ENCODE measurements at places on chromosomes 13 and 19.

GRCh38 chr19:55305491-55305890, 19.6 kb downstream of the TMEM150B start:
- no peak for DNase-seq

DNA sequence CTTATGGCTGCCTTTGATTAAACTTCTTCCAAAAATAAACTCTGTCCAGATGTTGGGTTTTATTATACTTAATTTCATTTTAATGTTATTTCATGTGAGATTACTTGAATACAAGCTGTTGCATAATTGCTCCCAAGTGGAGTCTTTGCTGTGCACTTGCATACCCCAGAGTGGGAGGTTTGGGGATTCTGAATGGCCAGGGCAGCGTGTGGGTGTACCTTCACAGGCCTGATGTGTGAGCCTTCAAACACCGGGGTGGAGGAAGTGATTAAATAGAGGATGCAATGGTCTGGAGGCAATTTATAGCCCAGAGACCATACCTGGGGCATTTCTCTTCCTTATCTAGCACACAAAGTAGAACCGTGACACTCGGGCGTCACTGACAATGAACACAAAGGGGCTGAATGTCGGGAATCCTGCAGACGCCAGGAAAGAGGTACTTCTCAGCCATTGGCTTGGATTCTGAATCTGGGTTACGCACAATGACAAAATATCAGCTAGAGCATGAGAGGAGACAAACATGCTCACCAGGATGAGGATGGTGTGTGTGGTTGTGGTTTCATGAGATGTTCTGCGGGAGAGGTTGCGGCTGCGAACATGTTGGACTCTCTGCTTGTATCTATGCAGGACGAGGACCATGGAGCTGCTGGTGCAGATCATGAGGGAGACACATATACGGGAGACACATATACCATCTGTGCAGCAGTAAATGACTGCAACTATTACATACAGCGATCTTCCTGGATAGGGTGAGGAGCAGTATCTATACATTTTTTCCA, 7.1 kb upstream of the LILRA5 start:
- DNase-seq, result no peak

- no peak for DNase-seq
Measured at GRCh38 chr13:28459911-28460310, 35.0 kb downstream of the FLT1 start.

DNA sequence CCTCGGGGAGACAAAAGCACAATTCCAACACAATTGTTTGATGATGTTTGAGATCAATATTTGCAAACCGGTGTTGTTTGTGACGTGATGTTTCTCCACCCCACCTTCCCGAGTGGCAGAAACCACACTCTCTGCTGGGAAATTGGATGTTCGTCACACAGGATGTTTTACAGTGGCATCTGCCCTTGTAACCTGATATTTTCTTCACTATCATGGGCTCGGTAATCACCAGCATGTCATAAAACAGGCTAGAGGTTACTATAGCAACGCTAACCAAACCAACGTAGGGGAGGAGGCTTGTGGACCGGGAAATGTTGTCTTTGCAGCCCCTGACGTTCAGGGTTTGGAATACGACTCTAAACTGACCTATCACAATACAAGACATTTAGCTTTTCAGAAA, 454.5 kb downstream of the IRS2 start:
- DNase-seq, result no peak

DNA sequence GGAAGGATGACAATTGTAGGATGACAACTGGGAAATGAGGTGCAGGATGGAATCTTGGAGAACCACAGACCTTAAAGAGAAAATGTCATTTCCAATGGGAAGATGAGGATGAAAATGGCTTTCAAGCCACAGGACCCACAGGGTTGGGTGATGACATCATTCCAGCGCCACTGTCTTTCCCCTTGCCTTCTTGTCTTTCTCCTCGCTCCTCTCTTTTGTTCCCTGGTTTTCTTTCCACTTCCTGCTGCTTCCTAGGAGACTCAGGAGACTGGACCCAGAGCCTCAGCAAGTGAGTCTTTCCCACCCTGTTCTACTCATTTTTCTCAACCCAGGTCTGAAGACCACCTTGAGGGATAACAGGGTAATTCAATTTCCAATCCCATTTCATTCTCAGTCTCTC, 548.8 kb downstream of the FGF9 start:
- DNase-seq, result no peak

DNA sequence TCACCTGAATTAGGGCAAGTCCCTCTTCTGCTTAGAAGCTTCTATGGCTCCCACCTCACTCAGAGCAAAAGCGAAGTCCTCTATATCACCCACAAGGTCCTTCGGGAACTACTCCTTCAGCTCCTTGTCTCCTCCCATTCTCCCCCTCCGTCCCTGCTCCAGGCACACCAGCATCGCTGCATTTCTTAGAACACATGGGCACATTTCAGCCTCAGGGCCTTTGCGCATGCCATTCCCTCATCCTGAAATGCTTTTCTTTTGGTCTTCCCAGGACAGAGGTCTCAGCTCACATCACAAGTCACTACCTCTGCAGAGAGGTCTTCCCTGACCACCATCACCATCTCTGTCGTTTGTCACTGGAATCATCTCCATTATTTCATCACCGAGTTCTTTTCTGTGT, 4.0 kb downstream of the S1PR5 start:
- no peak for DNase-seq

- DNase-seq, result no peak
Measured at GRCh38 chr13:39047560-39047959, 9.3 kb downstream of the NHLRC3 start.

DNA sequence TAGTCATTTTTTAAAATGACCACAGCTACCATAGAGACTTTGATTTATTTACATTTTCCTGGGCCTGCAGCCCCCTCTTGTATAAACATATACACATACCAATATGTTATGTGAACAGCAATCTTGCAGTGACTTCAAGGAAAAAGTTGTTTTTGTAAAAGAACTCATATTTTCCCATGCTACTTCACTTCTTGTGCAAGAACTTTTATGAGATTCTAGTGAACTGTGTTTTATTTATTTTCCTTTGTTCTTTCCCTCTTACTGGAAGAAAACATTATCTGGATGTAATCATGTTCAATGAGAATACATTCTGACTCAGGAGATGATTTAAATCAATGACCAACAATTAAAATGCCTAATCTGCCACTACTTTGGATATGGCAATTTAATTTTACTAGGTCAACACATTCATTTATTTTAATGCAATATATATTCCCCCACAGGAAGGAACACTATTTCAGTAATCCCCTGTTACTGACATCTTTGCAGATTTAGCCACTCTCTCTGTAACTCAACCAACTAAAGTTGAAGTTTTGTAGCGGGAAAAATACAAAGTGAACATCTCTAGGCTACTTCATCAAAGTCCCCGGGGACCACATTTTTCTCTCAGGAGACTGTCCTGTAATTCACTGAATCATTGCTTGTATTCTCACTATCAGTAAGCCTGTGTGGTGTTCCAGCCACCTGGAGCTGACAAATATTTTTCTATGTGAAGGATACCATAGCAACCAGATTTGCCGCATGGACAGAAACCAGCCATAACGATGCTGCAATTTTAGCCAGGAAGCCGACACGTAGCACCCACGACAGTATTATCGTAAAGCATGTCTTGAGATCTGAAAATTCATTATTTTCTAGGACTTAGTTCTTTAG, 90.5 kb downstream of the STARD13 start:
- DNase-seq, result peak; percentile 70

GRCh38 chr13:45446181-45446580, 18.6 kb upstream of the COG3 start:
- DNase-seq, result no peak

- DNase-seq, result no peak
Measured at GRCh38 chr13:42364613-42365000, 92.7 kb downstream of the AKAP11 start.

DNA sequence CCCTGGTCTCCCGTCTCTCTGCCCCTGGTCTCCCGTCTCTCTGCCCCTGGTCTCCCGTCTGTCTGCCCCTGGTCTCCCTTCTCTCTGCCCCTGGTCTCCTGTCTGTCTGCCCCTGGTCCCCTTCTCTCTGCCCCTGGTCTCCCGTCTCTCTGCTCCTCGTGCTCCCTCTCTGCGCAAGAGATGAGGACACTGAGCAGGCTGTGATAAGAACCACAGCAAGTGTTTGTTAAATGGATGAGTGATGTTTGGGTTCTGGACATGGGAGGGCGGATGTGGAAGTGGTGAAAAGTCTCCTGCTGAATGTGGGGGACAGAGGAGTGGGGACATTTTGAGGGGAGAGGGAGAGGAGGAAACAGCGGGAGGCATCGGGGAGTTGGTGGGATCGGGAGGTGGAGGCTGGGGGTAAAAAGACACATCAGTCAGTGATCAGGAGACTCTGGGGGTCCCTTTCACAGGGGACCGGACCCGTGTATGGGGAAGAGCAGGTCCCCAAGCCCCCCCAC, 8.0 kb downstream of the NPAS1 start:
- DNase-seq, result no peak

DNA sequence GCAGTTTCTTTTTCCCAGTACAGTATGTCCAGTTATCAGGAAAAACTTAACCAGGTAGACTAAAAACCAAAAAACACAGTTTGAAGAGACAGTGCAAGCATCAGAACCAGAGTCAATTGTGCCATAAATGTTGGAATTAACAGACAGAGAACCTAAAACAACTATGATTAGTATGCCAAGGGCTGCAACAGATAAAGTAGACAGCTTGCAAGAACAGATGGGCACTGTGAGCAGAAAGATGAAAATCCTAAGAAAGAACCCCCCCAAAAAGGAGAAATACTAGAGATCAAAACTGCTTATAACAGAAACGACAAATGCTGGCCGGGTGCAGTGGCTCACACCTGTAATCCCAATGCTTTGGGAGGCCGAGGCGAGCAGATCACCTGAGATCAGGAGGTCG, 47.1 kb upstream of the KLF5 start:
- DNase-seq, result no peak

- DNase-seq, result no peak
Measured at GRCh38 chr19:49767967-49768581, 1.3 kb downstream of the AP2A1 start.

DNA sequence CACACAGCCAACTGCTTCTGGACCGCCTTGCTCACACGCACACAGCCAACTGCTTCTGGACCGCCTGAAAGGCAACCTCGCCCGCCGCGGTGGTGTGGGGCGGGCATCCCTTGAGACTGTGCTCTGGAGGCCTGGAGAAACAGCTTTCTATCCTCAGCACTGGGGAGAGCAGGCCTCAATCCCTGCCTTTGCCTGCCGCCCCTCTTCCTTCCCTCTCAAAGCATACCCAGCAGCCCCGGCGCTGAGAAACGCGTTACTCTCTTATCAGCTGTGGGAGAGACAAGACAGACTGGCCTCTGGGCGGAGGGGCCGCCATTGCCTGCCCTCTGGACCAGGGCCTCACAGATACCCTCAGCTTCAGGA, 2.9 kb downstream of the LIPE start:
- DNase-seq, result no peak

DNA sequence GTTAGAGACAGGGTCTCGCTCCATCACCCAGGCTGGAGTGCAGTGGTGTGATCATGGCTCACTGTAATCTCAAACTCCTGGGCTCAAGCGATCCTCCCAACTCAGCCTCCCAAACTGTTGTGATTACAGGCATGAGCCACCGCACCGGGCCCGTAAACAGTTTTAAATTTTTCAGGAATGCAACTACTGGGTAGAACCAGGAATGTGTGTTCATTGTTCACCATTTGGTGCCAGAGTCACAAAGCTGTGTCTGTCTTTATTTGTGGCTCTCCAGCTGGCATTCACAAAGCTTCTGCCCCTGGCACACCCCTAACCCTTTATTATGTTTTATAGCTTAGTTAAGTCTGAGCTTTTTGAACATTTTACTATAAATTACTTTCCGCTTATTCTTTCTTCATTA, 19.8 kb upstream of the ACP7 start:
- DNase-seq, result no peak

GRCh38 chr19:6766357-6767080, 716 bp downstream of the SH2D3A start:
- no peak for DNase-seq

GRCh38 chr19:435056-435706, 25.7 kb downstream of the SHC2 start:
- no peak for DNase-seq

DNA sequence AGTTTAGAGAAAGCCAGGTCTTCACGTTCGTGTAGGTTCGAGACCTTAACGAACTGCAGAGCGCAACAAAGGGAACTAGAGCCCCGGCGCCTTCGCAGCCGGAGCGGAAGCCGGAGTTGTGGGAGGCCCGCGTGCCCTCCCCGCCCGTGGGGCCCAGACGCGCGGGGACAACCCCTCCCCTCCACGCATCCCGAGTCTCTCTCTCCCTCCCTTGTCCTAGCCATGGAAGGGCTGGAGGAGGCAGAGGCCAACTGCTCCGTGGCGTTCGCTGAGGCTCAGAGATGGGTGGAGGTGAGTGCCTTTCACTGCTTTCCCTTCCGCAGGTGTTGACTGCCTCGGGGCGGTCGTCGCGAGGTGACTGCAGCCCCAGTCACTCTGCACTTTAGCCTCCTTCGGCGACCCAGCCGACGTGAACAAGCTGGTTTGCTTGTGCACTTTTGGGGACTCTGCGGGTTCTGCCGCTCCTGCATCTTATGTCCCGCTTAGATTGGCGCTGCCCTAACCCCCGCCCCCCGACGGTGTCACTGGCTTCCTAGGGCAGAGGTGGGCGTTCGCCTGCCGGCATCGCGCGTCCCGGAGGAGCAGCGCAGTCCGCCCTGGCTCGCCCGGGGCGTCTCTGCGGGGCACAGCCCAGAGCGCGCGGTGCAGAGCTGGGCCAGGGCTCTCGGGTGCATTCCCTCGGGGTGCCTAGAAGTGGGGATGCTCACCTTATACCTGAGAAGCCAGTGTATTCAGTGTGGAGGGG, 478 bp downstream of the LMO7 start:
- DNase-seq, result peak; percentile 73

DNA sequence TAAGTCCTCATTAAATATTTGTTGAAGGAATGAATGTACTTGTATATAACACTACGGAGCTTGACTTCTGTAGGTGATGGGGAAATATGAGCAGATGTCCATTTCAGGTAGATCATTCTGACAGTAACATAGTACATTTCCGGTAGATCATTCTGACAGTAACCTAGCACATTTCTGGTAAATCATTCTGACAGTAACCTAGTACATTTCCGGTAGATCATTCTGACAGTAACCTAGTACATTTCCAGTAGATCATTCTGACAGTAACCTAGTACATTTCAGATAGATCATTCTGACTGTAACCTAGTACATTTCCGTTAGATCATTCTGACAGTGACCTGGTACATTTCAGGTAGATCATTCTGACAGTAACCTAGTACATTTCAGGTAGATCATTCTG, 2.5 kb downstream of the PHF11 start:
- DNase-seq, result no peak
